ENCODE measurements at places on chromosomes 2 and 18.

DNA sequence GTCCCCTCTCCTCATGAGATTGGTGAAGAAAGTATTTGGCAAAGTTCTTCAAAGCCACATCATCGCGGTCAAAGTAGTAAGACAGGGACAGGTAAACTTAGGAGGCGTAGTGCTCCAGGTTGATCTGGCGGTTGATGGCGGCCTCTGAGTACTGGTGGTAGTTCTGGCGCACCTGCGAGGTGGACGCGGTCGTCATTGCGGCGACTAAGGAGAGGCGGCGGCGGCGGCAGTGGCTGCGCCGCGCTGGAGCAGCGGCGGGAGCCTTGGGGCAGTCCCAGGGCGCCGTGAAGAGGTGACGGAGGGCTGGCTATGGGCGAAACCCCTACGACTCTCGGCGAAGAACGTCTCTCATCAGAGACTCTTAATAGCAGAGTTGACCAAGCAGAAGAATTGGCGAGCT lies 107.2 kb upstream of the UBE2E3 start:
- no peak for DNase-seq

DNA sequence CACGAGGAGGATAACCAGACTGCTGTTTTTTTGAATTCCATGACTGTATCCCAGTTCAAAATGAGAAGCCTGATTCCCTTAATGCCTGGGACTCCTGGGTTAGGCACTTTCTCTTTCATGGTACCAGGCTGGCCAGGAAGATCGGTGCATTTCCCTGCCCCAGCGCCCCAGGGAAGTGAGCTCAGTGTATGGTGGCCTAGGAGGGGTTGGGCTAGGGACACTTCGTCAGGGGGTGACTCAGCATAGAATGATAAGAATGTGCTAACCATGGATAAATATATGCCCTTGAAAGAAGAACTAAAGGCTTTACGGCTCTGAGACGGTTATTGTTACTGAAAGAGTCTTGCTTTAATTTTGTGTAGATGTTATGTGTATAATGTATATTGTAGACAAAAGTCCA lies 27.5 kb upstream of the FAM237A start:
- no peak for DNase-seq

DNA sequence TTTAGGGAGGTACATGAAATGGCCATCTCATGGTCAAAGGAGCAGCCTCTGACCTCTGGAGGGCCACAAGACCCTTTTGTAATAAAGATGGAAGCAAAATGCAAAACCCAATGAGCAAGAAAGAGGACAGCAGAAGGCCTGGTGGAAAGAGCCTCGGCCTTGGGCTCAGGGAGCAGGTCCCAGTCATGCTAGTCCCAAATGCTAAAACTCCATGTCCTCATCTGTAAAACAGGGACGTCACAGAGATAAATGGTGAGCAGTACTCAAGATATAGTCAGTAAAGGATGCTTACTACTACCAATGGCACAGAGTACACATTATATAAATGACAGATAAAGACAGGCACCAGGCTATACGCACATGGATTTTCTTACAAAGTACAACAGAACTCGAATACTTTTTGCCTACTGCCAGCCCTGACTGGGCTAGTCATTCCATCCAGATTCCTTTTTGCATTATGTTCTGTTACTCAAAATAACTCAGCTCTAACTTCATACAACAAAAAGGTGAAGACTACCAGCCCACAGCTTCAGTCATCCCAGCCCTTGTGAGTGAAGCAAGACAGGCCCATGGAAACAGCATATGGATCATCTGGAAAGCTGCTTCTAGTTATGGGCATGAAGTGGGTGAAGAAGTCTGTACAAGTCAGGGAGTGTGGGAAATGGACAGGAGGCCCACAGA lies 64.9 kb upstream of the TFCP2L1 start:
- DNase-seq = no peak

- no peak for DNase-seq
Observed at GRCh38 chr2:159795841-159796690, 1.9 kb downstream of the CD302 start.

DNA sequence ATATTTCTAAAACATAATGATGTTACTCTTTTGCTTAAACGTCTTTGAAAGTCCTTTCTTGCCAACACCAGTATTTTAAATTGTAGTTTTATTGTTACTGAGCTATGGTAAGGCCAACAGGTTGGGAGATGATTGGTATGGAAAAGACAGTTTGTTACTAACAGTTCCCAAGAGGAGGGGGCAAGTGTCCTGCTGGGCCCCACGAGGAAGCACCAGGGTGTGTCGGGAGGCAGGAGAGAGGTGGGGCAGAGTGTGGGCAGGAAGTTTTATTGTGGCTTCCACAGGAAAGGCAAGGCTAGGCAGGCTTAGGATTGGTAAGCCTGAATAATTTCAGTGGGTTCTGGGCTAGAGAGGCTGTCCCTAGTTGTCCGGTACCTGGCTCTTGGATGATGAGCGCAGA lies 134.3 kb downstream of the SOCS6 start:
- no peak for DNase-seq

DNA sequence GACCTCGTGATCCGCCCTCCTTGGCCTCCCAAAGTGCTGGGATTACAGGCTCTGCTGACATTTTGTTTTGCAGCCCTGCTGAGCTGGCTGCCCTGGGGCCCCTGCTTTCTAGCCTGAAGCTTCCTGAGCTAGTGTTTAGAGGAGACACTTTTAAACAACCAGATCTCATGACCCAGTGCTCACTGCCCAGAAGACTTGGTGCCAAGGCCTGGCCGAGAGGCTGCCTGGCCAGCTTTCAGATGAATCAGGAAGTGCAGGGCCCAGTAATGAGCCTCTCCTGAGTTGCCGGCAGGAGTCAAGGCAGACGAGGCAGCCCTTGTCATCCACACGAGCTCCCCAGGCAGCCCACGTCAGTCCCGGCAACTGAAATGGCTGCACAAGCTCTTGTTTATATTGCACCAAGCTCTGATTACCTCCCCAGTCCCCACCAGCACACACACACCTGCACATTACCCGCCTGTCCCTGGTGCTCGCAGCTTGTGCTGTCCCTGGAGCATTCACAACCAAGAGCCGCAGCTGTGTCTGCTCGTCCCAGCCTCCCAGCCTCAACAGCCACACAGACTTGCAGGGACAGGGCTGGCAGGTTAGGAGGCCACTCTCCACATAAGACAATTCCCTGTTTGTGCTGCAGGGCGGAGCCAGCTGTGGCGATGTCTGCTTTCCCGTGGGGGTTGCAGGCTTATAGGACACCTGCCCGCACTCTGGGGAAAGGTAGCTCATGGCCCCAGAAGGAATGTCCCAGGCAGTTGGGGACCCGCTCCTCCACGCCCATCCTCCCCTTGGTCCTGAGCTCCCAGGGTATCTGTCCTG lies 331.2 kb upstream of the MYT1L start:
- DNase-seq = no peak

GRCh38 chr2:218026676-218027425 lies 24.1 kb upstream of the TNS1 start:
- DNase-seq = no peak

DNA sequence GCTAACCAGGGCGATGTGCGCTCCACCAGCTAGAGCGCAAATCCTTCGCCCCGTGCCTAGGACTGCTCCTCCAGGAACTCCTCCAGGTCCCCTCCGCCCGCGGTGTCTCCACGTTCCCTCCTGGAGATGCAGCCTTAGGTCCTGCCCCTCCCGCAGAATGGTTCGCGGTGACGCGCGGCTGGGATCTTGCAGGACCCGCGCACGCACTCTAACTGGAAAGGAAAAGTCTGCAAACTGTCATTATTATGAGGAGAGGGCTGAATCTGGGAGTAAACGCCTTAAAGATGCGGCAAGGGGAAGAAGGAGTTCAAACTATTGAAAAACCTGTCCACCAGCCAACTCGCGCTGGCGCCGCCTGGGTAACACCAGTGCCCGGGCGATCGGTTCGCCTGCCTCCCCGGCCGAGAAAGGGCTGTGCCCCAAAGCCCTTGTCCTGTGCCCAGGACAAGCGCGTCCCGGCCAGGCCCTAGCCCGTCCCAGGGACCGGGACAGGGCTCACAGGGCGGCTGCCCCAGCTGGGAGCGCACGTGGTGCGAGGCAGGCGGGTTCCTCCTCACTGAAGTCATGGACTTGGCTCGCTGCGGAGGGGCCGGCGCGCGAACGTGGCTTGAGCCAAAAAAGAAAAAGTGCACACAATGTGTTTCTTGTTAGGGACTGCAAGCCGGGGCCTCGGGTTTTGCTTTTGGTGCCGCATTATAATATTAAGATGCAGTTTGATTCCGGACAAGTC lies 5.5 kb upstream of the ID2 start:
- peak; percentile 85 for DNase-seq

DNA sequence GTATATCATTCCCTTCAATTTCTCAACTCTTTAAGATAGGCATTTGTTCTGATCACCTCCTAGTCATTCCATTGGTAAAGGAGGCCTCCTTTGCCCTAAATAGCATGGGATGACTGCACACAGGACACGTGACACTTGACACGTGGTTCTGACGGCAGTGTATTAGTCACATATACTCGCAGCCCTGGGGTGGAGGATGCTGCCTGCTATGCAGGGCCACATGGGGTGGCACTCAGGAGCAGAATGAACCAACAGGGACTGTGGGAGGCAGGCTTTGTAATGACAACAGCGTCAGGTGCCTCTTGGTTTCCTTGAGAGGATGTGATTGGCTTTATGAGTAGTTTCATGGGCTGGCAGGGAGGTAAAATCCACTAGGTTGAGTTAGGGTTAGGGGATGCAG lies 9.3 kb upstream of the KCNS3 start:
- DNase-seq = no peak

DNA sequence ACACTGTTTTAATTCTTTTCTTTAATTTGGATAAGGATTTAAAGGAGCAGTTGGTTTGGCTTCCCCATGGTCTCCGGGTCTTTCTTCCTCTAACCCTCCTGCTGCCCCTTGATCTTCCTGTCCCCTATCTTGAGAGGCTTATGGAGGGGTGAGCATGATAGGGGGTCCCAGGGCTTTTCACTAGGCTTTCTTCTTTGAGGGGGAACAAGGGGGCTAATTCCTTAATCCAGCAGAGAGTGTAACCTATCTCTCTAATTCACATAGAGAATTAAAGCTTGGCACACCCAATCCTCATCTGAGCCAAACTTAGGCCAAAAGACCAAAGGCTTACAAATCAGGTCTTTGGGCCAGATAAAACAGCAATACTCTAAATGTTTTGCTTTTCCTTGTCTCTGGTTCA lies 21.5 kb upstream of the C2orf66 start:
- DNase-seq = no peak

- no peak for DNase-seq
Observed at GRCh38 chr2:195470622-195471021, 186.4 kb upstream of the SLC39A10 start.

- DNase-seq = no peak
Observed at GRCh38 chr2:129829588-129829987, 149.9 kb upstream of the RAB6C start.

DNA sequence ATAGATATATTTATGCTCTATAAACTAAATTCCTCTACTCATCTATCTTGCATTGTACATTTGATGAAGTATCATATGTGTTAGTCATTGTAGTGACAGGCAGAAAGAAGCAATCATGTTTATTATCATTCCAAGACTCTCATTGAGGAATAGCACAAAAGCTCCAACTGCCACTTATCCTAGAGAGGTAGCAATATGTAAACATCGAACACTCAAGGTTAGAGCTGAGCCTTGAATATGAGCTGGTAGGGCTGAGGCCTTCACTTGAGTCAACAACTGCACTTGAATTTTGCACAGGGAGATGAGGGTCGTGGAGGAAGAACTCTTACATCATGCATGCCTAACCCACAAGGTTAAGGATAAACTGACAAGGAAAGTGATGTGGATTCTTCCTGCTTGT lies 900.9 kb downstream of the CPS1 start:
- DNase-seq = no peak

DNA sequence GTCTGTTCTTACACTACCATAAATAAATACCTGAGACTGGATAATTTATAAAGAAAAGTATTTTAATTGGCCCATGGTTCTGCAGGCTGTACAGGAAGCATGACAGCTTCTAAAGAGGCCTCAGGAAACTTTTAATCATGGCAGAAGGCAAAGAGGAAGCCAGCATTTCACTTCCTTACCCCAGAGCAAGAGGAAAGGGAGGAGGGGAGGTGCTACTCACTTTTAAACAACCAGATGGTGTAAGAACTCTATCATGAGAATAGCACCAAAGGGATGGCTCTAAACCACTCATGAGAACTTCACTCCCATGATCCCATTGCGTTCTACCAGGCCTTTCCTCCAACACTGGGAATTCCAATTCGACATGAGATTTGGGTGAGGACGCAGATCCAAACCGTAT lies 344.4 kb upstream of the SLC39A10 start:
- no peak for DNase-seq

DNA sequence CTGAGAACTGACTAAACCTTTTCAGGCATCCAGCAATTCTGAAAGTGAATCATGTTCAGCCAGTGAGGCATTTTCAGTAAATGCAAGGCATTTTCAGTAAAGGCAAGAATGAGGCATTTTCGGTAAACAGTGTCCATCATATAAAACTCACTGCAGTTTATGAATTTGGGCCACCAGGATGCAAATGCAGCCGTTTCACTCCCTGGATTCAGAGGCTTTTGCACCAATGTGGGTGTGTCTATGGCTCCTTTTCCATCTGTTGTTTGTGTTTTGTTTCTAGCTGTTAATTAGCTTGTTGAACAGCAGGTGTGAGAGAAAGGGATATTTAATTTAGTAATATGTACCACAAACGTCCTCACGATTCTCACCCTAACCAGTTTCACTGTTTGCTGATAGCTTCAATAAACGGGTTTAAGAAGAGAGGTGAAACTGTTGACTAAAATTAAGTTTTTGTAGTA lies 116.3 kb upstream of the PGAP1 start:
- no peak for DNase-seq

DNA sequence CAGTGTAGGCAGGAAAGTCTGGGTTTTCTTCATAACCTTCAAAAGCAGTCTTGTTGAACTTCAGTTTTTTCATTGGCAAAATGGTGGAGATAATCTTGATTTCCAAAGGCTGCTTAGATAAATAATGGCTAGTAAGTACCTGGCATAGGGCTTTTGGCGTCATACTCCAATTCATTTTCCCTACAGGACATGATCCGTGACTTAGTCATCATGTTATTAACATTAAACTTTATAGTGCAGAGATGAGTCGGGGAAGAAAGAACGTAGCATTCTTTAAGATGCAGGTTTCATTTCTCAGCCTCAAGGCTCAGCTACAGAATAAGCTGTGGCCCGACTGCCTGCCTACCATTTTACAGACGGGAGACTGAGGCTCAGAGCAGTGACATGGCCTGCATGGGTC lies 64.0 kb downstream of the RALBP1 start:
- no peak for DNase-seq

- DNase-seq = no peak
Observed at GRCh38 chr2:64262071-64262470, 117.9 kb upstream of the PELI1 start.

GRCh38 chr2:70068119-70068518 lies 19.2 kb upstream of the PCBP1 start:
- no peak for DNase-seq

GRCh38 chr2:16165518-16166326 lies 225.4 kb downstream of the MYCN start:
- DNase-seq = no peak

DNA sequence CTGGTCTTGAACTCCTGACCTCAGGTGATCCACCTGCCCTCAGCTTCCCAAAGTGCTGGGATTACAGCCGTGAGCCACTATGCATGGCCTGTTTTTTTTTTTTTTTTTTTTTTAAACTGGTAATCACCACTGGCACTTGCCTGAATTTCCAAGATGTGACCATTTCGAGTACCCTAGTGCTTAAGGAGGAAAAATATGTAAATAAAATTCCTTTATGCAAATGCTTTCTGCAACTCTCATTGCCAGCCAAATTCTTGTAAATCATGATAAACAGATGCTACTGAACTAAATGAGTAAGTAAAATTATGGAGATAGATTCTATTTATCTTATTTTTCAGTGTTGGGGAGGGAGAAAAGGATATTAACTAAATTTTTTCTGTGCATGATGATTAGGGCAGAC lies 18.6 kb downstream of the CDCA7 start:
- no peak for DNase-seq

Data from dorsolateral prefrontal cortex (tissue), 122 donors.